ENCODE measurements at places on chromosomes 12 and 14.

DNA sequence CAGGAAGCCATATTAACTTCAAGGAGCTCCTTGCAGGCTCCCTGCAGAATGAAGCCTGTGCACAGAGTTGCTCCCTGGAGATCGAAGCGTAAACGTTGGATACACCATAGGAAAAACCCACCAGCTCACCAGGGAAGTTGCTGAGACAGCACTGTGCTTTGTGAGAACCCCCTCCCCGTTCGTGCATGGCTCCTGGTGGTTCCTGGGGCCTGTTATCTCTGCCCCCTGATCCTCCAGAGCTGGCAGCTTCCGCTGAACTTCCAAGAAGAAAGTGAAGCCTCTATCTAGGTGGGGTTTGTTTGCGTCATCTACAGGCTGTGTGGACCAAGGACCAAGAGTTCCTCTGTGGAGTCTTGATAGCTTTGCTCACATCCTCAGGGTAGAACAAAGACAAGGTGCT is 2.4 kb upstream of the CCDC85C start:
- no peak for DNase-seq

GRCh38 chr12:24751181-24751580 is 197.7 kb downstream of the BCAT1 start:
- no peak for DNase-seq

DNA sequence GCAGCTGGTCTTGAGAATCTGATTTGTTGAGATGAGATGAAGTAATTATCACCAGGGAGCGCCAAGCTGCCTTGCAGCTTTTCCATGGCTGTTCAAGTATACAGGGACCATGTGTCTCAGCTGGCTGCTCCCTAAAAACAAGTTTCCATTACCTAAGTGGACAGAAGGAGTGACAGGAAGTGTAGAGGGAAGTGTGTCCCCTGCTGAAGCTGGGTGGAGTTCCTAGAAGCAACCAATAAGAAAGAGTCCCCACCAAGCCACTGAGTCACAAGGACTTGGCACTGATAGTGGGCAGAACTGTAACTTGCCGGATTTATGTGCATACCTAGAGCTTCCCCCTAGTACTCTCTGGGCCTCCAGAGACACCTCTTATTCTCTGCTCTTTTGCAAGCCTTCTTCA is 1.5 kb upstream of the GPX2 start:
- DNase-seq: no peak

GRCh38 chr12:65302891-65303290 is 24.4 kb downstream of the MSRB3 start:
- no peak for DNase-seq

GRCh38 chr12:1616233-1617066 is 12.6 kb upstream of the WNT5B start:
- no peak for DNase-seq

- DNase-seq: no peak
Measured at GRCh38 chr12:76590131-76590530, 30.6 kb upstream of the OSBPL8 start.

DNA sequence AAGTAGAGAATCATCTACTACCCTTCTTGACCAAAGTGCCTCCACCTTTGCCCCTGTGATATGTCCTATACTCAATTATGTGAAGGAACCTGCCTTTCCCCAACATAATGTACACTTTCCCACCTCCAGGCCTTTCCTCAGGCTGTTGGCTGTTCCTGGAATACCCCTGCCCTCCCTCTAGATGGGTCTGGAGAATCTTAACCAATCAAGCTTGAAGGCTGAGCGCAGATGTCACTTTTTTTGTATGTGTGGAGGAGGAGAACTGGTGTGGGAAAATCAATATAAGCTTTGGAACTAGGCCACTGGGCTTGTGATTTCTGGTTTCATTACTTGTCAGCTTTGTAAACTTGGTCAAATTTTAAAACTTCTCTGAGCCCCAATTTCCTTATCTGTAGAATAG is 4.7 kb downstream of the BMAL2 start:
- DNase-seq: no peak

GRCh38 chr14:23281247-23281646 is 4.7 kb downstream of the HOMEZ start:
- no peak for DNase-seq

GRCh38 chr12:15206338-15206737 is 14.9 kb downstream of the RERG start:
- no peak for DNase-seq

DNA sequence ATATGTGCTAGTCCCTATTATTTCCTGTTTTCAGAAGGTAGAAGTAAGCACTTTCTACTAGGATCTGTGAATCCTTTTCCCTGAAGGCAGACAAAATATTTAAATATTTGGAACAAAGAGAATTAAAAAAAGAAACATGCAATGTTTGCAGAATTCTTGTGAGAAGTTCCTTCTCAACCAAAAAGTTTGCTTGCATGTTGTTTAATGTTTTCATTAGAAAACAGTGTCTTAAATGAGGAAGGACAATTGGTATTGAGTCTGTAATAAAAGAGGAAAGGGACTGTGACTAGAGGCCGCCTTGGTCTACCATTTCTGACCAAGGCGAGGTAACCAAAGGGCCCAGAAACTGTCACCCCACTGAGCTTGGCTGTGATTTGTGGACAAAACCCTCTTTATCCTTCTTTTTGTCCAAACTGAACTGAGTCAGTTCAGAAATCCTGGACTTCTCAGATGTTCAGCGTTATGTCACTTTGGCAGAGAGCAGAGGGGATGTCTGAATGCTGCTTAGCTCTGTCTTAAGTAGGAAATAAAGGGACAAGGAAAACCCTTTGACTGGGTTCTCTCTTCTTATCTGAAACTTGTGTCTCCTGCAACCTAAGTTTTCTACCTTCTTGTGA is 129.8 kb upstream of the CPM start:
- DNase-seq: no peak

DNA sequence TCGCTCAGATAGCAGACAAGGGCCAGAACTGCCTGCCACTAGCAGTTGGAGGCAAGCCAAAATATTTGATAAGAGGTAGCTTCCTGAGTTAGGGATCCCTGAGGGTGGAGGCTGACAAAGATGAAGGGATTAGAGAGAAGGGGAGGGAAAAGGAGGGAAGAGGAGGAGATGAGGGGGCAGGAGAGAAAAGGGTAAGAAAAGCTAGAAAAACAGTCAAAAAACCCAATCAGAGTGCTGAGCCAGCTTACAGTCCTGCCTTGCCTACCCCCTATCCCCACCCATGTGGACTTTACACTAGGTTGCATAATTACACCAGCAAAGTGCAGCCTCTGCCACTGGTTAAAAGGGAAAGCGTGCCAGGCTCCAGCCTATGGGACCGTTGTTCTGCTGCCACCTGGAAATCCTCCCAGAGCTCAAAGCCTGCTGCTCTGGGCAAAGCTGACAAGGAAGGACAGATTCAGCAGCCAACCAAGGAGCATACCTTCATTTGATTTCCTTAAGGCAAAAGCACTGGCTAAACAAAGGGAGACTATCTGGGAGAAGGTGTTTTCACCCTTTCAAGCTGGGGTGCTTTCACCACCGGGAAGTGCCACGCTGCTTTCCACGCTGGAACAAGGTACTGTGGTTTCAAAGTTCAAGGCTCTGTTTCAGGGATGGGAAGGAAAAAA is 3.8 kb upstream of the NUMB start:
- no peak for DNase-seq
